ENCODE measurements at places on chromosomes 4 and X.

GRCh38 chrX:22097012-22097694, 65.0 kb downstream of the PHEX start:
- DNase-seq, result no peak

GRCh38 chr4:10168151-10168550, 51.6 kb upstream of the WDR1 start:
- DNase-seq, result no peak

DNA sequence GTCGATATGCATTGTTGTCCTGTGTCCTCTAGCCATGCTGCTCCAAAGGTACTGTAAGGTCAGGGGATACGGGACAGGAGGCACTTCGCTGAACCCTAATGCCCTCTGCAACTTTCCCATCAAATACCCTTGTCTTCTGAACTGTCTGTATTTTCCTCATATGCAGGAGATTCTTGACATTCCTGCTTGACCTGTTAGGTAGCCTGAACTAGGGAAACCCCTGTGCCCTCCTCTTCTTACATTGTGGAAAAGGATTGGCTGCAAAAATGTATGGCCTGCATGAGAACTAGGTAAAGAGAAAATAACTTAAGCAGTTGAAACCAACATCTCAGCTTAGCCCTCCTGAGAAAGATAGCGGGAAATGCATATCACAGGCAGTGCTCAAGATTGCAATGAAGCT, 11.4 kb downstream of the RTL8B start:
- no peak for DNase-seq

- no peak for DNase-seq
Observed at GRCh38 chrX:22165732-22166457, 106.8 kb upstream of the CBLL2 start.

GRCh38 chrX:10988653-10989052, 122.5 kb upstream of the HCCS start:
- DNase-seq, result no peak

GRCh38 chrX:108584617-108585211, 145.1 kb downstream of the COL4A5 start:
- peak; percentile 1 for DNase-seq
